Activated T-cell treated with anti-CD3 and anti-CD28 coated beads for 24 hours (primary cell): ENCODE measurements at places on chromosomes 5 and 9.
A peak's percentile ranks its signal among the peaks of the same experiment; 100 is the strongest.

DNA sequence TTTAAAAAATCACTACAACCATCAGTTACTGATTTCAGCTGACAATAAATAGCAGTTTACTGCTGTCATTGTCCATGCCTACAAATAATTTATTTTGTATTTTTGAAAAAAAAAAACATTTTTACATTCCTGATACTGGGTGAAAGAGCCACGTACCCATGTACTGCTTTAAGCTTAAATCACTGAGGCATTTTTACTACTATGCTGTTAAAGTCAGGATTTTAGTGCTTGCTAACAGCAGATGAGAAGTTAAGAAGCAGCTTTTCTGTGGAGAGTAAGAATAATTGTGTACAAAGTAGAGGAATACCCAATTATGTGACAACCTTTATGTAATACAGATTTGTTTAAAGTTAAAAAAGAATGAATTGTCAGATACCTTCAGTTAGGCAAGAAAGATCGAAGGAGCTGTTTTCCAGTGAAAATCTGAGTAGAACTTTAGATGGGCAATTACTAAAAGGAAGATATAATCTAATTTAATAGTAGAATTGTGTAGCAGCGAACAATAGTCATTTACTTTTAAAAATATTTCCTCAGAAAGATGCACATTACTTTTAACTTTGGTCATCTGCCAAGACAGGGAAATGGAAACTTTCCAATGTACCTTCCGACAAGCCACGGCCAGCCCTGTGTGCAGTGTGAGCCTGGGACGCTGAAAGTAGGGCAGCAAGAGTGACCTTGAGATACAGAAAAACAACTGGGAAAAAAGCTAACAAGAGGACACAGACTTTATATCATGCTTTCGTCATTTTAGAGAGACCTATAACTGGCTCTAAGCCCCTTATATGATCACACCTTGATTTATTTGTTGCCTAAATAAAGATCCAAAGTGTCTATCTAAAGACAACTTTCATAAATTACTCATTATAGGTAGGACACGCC, 39.9 kb downstream of the RHOBTB3 start:
- no peak for DNase-seq

- DNase-seq = no peak
Observed at GRCh38 chr9:134570151-134570621, 71.4 kb upstream of the COL5A1 start.

- DNase-seq = no peak
Observed at GRCh38 chr5:155050384-155051019, 36.9 kb downstream of the KIF4B start.

DNA sequence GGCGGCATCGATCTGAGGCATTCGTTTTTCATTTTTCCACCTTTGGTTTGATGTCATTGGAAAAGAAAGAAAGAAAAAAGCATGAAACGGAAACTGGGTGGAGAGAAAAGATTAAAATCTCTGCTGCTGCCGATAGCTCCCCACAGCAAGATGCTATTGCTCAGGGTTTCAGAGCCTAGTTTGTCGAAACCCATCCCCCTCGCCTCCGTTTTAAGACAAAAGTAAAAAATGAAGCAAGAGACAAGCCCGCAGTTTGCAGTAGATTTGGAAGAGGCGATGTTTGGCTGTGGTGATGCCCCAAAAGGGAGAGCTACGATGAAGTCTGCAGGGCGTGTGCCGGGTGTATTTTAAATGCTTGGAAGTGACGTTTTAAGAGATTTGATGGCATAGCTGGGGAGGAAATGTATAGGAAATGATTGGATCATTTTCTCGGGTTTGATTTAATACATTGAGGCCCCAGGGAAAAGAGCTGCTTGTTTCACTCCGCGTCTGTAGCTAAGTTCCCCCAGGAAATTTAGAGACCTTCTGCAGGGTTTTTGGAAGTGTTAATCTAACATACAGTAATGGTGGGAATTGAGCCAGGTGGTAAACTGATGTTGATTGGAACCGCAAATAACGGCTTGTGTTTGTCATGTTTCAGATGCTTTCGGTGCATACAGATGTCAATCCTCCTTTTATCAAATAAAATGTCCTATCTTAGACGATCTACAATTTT, 909 bp downstream of the NDFIP1 start:
- no peak for DNase-seq

DNA sequence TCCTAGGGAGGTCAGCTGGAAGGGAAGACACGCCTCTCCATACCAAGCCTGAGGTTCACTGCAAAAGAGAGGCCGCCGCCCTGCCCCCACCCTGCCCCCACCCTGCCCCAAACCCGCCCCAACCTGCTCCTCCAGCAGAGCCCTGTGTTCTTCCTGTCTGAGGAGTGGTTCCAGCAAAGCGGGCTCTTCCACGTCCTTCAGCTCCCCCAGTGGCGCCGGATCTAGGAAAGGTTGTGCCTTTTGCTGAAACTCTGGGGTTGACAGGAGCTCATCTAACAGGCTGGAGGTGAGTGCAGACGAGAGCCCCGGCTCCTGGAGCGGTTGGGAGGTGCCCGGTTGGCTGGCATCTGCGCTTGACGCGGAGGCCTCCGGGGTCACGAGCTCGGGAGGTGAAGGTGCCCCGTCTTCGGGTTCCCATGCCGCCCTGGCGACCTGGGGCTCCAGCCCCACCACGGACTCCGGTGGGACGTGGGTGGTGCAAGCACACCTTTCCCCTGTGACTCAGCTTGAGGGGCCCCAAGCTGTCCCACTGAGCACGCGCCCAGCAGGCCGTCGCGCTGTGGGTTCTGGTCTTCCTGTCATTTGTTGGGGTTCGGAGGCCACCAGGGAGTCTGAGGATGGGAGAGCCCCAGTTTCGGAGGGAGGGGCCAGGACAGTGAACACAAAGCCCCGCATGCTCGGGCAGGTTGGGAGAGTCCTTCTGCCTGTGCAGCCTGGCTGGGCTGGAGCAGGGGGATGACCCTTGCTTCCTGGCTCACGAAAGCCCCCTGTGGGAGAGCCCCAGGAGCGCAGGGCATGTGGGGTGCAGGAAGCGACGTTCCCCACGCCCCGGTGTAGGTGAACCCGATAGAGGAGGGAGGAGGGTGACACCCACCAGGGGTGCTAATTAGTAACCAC, 1467.1 kb downstream of the FOXD4L5 start:
- DNase-seq = peak; percentile 47

DNA sequence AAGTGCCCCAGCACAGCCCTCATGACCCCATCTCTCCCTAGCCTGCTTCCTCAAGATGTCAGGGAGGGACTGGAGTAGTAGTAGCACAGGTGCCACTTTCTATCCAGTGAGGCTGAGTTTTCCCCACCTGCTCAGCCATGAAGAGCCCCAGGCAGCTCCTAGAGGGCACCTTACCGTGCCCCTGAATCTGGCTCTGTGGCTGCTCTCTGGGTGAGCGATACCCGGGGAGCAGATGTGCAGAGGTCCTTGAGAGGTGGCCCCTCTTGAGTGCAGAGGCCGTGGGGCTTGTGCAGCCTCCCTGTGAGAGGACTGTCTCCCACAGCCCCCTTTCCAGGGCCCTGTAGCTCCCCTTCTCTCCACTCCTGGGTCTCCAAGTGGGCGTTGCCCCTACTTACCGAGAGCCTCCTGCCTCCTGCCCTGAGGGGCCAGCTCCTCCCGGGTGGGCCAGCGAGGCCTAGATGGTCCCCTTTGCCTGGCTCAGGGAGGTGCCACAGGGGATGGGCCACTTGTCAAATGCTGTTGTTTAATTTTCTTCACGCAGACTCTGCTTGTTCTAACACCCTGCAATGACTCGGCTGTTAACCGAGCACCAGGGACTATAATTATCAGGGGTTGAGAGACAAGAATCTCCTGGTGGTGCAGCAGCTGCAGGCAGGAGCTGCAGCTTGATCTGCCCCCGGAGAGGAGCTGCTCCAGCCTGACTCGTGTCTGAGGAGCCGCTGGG, 29.6 kb upstream of the PITX1 start:
- DNase-seq = no peak

- no peak for DNase-seq
Observed at GRCh38 chr9:68925175-68925574, 88.7 kb downstream of the PRKACG start.

DNA sequence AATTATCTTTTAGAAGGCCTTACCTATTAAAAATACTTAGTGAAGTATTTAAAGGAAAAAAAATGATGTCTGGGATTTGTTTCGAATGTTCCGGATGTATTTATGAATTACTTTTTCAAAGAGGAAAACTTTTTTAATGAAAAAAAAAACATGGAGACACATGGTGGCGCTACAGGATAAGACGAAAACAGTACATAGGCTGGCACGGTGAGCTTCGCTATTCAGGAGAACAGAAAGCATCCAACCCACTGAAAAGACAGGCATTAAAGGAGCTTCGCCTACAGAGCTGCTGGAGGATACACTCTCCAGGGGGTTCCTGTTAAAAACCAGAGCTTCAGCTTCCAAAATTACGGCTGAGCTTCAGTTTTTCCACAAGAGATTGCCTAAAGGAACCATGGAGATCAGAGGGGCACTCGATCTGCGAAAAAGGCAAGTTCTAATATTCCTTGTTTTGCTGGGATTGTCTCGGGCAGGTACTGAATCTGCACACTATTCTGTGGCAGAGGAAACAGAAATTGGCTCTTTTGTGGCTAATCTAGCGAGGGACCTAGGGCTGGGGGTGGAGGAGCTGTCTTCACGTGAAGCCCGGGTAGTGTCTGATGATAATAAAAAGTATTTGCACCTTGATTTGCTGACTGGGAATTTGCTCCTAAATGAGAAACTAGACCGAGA, at the start of gene PCDHB14:
TSS of gene PCDHB14 (plus strand) at position 232 of the 672 bp plus-strand sequence. CDS start at position 395, 163 bp downstream.
- no peak for DNase-seq

- no peak for DNase-seq
Observed at GRCh38 chr9:33146298-33146697, 20.8 kb downstream of the B4GALT1 start.

- no peak for DNase-seq
Observed at GRCh38 chr9:84357275-84357674, 16.7 kb upstream of the SLC28A3 start.

GRCh38 chr9:88355166-88355565, 33.1 kb upstream of the SPIN1 start:
- DNase-seq = no peak

DNA sequence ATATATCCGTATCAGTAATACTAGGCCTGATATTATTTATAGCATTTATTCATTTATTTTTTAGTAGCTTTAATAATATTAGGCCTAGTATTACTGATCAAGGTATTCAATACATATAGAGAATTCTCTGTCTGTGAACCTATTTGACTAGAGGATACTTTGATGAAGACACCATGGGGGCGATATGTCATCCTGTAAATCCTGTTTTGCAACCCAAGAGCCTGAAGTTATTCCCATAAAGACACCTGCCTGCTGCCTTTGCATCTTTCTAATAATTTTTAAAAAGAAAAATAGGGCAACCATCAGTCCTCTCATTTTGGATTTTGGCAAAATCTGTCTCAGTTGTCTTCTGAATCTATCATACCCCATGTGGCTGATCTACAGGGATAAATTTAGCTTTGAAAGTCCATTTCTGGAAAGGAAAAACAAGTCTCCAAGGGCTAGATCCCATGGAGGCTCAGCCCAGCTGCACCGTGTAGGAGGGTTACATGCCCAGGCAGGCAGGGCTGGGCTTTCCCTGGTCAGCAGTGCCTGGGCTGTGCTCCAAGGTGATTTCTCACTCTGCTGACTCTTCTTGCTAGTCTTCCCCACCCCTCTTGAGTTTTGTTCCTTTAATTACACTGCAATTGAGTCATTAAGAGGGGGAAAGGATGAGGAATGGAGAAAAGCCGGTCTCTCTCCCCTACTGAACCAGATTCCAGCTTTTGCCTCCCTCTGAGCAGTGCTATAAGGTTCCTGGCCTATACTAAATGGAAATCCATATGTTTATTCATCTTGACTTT, 169.0 kb downstream of the TRIM32 start:
- no peak for DNase-seq

DNA sequence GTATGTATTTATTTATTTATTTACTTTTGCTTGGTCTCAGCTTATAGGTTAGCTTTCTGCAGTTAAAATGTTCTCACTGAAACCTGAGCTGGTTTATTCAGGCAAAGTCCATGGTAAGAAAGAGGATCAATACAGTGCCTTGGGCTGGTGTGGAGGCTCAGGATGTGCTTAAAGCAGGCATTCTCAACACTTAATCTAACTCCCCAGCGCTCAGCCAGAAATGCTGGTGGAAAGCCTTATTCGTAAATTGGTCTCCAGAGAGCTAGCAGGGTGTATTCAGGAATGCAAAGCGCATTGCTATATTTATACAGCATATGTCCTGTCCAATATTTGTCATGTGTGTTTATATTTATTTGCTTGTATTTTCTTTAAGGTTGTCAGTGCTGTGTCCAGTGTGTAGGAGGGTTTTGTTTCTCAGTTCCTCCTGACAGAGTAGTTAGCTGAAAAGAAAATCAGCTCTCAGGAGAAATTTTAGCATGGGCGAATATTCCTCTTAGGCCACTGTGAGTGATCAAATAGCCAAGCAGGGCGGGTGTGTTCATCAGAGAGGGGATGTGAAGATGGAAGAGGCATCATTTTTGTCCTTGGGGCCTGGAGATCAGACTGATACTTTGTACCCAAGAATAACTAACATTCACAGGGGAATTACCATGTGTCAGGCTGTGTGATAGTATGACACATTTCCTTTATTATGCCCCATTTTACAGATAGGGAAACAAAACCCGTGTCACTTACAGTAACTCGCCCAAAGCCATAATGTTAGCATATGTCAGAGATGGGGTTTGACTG, 65.8 kb downstream of the DOCK2 start:
- no peak for DNase-seq

DNA sequence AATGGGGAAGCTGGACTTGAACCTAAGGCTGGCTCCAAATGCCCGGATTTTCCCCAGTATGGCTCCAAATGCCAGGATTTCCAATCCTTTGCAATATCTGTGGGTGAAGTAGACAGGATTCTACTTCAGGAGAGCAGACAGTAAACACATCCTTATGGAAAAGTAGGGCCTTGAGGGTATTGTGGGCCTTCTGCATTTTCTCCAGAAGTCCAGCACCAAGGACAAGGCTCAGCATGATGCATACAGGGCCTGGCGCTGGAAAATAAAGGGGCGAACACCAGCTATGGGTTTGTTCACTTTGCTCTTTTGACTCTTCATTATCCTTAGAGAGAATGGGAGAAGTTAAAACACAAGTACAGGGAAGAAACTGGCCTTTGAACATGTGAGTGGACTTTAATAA, 347.5 kb downstream of the SEMA5A start:
- no peak for DNase-seq

DNA sequence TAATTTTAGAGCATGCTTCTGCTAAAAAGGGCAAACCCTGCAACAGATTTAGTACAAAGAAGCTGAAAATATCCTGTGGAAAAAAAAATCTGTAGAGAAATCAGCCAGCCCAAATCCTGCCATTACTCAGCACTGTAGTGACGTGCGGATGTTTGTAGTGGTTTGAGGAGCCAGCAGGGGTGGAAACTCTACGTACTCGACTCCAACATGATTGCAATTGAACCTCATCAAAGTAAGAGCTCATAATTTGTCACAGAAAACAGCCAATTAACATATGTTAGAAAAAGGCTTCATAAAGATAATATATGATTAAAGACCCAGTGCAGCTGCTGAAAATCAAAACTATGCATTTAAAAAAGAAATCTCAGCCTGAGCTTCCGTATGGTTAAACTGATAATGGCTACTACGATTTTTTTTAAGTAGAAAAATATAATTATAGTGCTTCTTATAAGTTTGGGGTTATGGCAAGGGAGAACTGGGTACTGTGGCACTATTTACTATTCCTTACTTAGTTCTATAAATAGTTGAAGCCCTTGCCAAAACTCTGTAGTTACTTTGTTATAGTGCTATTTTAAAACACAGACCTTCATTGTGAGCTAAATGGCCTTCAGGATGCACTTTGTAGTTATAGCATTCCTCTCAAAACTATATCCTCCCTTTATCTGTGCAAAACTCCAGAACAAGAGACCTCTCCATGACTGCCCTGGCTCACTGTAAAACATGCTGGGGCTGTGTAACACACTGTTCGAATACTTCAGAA, 49.4 kb downstream of the MEF2C start:
- DNase-seq = peak; percentile 33

- no peak for DNase-seq
Observed at GRCh38 chr5:143412661-143413342, 9.3 kb upstream of the NR3C1 start.

- no peak for DNase-seq
Observed at GRCh38 chr5:175842951-175843793, 28.2 kb upstream of the CPLX2 start.
